ENCODE measurements at places on chromosomes 5 and 9.
A peak's percentile ranks its signal among the peaks of the same experiment; 100 is the strongest.

GRCh38 chr9:124844291-124844690, 9.0 kb upstream of the WDR38 start:
- DNase-seq = no peak

DNA sequence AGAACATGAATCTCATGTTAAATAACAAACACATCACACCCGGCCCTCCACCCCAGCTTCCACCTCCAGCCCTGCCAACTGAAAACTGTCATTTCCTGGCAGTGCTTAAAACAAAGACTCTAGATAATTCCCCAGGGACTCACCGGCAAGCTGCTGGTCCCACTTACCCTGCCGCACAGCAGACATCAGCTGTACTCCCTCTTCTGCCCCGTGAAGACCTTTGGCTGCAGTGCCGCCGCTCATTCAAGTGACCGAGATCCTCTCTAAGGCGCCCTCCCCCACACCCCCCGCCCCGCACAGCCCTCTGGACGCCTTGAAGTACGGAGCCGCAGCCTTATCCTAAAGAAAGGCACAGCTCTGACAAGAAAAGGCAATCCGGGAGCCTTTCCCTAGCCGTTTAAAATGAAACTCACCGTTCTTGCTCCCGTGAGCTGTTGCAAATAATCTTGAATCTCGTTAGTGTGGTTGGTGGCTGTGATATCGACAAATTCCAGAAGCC, 434 bp downstream of the GLRX start:
- DNase-seq = peak; percentile 61

- no peak for DNase-seq
Measured at GRCh38 chr5:4963265-4963664, 176.9 kb upstream of the ADAMTS16 start.

- no peak for DNase-seq
Measured at GRCh38 chr9:40927851-40928802, 200.4 kb downstream of the FOXD4L6 start.

GRCh38 chr9:8531826-8532415, 732.3 kb upstream of the DMAC1 start:
- no peak for DNase-seq

- no peak for DNase-seq
Measured at GRCh38 chr5:132142459-132142858, 68.9 kb downstream of the CSF2 start.

DNA sequence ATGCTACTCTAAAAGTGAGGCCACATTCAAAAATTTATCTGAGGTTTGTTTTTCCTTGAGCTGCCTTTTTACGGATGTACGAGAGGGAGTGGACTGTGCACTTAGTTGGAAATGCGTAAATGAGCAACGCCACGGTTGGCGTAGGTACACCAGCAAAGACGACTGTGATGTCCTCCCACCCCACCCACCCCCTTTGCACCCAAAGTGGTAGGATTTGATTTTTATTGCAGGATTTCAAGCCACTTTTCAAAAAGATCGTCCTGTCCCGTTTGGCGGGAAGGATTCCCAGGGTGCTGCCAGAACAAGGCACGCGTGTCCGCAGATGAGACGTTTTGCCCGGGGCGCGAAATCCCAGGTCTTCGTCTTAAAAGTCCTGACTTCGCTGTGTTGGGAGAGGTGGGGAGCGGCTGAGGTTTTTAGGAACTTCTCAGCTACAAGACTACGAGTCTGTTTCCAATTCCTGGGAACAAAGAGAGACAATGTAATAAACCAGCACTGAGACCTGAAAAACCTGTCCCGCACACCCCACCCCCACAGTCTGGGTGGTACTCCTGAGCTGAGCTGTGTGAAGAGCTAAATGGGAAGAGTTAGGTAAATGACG, 1.0 kb upstream of the TLE1 start:
- no peak for DNase-seq

GRCh38 chr5:64026493-64026892, 64.2 kb upstream of the HTR1A start:
- no peak for DNase-seq

DNA sequence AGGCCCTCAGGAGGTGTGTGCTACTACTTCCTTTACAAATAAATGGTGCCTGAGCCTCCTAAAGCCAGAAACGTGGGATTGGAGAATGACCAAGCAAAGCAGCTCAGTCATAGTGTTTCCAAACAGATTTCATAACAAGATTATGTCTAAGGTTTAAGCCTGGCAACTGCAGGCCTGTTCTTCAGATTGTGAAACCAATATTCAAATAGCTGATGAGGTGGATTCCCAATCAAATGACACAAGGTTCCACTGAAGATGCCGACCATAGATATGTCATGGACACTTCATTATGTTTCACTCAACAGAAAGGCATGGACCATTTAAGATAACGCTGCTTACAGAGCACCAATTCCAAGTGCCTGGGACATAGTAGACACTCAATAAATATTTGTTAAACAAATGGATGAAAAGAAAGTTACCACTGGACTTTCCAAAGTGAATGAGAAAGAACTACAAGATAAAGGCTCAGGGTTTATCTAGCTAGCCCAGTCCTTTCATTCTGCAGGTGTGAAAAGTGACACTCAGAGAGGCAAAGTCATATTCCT, 189.5 kb downstream of the ACTL7B start:
- peak; percentile 12 for DNase-seq

Measured in iris pigment epithelial cell (primary cell).